ENCODE measurements at places on chromosomes 4 and X.

DNA sequence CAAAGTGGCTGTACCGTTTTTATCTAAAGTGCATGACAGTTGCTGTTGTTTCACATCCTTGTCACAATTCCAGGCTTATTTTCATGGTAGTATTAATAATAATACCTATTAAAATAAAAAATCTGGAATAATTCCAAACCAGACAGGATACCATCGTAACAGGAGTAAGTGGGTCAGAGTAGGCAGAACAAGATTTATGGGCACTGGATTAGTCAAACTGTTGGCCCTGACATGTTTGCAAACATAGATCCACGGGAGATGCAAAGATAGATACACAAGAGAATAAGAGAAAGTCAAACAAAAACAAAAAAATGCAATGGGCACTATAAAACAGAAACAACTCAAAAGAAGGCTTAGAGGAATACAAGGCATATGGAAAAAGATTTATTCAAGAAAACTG, 449.5 kb upstream of the HS3ST1 start:
- no peak for DNase-seq

DNA sequence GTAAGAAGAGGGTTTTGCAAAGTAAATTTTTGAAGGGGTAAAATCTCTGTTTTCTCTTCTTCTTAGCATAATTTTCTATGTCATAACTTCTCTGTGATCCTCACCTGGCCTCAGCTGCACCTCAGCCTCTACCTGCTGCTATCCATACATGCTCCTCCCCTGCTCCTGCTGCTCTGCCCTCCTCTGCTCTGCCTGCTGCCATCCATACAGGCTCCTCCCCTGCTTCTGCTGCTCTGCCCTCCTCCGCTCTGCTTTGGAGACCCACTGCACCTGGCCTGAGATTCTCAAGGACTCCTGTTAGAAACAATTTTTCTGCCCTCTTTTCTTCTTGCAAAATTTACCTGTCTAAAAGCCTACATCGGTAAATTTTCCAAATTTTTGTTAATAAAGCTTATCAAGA, 388.6 kb upstream of the PITX2 start:
- no peak for DNase-seq

GRCh38 chr4:24252121-24252520, 332.2 kb downstream of the DHX15 start:
- no peak for DNase-seq

DNA sequence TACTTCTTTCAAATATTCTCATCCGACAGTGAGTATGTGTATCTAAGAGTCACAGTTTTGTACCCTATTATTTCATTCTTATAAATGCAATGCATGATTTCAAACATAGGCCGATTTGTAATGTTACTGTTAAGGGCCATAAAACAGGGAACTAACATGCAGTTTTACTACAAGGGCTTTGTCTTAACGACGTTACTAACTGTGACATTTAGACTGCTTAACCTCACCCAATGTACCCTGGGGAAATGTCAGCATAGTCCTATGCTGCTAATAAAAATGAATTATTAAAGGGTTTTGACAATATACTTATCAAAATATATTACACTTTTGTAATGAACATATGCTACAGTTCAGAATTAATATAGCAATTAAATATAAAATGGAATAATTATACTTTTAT, 74.8 kb upstream of the CPXCR1 start:
- DNase-seq, result no peak

- no peak for DNase-seq
Measured at GRCh38 chrX:31092970-31093638, 21.3 kb upstream of the FTHL17 start.

DNA sequence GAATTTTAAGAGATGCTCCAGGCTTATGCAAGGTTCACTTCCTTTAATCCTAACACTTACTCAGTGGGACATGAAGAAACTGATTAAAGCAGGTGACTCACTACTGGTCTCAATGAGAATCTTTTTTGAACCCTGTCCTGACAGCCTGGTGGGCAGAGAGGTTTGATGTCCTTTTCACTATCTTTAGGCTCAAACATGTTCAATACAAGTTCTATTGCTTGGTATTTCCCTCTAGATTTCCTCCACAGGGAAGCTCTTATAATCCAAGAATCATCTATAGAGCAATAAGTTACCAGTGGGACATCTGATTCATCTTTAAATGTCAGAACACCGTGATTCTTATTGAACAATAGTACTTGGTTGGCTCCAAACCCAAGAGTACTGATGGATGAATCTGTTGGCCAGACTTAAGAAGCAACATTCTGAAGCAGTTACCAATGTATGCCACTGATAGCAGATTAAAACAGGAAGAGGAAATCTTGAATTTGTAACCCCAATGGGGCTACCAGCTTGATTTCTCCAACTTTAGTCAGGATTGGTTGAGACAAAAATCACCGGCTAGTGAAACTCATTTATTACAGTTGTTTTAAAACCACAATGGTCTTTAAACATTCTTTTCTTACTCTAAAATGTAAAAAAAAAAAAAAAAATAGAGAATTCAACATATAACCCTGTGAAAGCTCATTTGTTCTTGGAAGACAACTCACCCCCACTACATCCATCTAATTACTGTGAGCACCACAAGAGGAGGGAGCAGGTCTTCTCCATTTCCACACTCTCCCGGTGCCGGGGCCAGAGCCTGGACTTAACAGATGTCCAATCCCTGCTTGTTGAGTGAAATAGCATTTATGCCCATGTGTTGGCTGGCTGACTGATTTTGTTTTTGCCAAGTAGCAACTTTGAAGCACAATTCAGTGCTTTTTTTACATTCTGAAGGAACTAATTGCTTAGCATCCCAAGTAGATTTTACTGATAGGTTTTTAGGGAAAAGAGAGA, 43.3 kb downstream of the FGFBP1 start:
- no peak for DNase-seq

- no peak for DNase-seq
Measured at GRCh38 chr4:122163301-122163700, 11.2 kb downstream of the BLTP1 start.

DNA sequence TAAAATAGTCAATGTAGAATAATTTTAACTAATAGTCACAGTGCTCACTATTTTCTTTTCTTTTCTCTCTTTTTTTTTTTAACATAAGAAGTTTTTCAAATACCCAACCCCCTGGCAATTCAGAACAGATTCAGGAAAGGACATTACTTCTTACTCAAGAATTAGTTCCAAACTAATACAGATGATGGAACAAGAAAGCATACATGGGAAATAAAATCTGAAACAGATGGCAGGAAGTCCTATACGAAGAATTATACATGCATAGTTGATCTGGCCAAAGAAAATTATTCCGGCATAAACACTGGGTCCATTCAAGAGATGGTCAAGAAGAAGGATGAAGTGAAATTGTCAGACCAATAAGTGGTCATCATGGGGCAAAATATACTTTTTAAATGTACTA, 614.4 kb upstream of the INTU start:
- no peak for DNase-seq

DNA sequence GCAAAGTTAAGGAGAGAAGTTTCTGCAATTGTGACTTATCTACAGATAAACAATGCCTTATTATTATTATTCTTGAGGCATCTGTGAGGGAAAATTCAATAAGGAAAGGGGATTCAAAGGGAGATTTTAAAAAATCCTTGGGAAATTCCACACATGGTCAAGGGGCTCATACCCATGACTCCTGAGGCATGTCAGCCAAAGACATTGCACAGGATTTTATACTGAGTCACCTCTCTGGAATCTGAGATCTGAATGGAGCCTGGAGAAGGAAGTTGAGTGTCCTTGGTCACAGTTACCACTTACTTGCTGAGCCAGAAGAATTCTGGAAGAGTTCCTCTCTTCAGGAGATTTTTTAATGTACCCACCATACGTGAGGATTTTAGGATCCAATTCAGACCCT, 14.4 kb upstream of the CXCL8 start:
- no peak for DNase-seq

GRCh38 chr4:18937746-18938145, 916.2 kb upstream of the LCORL start:
- DNase-seq, result no peak

DNA sequence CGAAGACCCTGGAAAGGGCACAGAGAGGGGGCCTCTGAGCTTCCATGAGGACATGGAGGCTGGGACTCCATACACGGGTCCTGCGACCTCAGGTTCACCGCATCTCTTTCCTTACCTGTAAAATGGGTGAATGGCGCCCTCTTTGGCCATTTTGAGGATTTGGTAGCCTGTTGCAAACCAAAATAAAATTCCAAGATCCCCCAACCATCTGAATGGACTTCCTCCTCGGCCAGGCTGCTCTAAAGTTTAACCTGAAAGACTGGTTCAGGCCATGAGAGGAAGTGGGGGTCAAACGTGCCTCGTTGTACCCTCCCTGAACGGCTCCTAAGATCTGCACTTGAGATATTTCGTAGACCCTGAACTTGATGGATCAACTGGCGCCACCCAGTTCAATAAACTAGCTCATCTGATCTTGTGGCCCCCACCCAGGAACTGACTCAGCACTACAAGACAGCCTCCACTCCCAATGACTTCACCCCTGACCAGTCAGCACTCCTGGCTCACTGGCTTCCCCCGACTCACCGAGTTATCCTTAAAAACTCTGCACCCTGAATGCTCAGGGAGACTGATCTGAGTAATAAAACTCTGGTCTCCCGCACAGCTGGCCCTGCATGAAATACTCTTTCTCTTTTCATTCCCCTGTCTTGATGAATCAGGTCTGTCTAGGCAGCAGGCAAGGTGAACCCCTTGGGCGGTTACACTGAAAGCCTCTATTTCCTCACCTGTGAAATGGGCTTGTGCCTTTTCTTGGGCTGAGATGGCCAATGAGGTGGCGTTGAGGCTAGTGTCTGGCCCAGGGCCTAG, 32.9 kb upstream of the GPR78 start:
- DNase-seq, result no peak
